ENCODE measurements at places on chromosomes 12 and 14.

- no peak for DNase-seq
Observed at GRCh38 chr12:21893924-21894323, 47.3 kb downstream of the ABCC9 start.

DNA sequence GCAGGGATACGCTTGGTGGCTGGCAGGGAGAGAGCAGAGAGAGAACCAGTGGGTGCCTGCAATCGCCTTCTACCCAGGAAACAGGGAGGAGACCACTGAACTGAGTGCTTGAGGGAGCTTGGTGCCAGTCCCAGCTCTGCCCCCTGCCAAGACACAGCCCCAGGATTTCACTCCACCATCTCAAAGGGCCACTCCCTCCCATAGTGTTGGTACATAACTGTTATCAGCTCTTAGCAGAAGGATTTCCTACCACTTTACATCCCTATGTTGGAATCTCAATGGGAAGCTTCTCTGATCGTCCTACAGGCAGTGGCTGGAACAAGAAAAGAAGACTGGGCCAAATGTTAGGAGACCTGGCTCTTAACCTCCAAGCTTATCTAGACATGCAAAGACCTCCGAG lies 157.4 kb upstream of the FOXN3 start:
- DNase-seq = no peak

DNA sequence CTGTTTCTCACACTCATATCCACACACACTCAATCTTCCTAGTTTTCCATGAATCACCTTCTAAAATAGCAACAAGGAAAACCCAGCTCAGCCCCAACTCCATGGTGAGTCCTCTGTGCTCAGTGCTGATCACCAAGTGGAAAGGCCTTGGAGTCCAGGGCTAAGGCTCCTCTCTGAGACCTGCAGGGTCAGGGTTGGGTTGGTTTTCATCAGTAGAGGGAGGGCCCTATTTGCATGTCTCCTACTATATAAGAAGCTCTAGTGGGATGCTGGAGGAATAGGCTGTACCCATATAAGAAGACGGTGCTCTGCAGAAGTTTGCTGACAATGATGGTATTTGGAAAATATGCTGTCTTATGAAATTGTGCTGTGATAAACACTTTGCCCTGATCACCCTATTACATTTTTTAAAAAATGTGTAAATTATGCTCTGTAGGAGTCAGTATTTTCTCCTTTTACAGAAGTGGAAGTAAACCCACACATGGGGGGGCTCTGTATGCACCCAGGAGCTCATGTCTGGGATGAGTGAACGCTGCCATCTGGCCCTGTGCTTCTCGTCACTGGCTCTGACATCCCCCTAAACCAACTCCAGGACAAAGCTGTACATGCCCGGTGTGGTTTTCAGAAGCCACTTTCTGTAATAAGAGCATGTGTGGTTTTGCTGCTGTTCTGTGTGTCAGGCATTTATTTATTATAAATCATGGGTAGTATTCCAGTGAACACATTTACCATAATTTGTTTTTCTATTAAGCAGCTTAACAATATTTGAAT lies 536.3 kb downstream of the TMEM121 start:
- DNase-seq = no peak

- no peak for DNase-seq
Observed at GRCh38 chr12:25866586-25867378, 91.7 kb upstream of the RASSF8 start.

DNA sequence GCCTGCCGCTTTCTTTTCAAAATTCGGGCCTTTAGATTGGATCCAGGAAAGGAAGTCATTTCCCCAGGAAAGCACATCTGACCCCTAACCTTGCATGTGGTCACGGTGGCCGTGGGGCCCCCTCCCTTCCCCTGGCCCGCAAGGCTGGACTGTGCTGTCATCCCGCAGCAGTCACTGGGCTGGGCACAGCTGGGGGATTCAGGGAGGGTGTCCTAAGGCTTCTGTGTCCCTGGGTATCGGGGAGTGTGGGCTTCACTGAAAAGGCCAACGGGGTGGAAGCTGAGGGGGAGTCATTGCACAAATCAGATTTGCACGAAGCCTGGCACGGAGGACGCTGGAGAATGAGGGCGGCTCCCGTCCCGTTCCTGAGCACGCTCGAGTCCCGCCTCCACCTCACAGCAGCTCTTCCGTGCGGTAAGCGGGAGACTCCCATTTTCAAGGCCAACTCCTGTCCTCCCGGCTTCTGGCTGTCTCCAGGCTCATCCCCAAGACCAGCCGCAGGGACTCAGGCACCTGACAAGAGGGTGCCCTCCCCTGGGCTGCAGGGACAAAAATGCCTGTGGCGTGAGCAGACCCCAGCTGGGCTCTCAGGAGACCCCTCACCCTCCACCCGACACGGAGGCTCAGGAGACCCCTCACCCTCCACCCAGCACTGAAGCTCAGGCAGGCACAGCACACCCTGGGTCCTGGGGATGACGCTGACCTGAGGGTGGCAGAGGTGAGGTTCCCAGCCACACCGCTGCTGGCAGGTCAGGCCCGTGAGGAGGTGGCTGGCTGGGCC lies 9.6 kb downstream of the XRCC3 start:
- no peak for DNase-seq

DNA sequence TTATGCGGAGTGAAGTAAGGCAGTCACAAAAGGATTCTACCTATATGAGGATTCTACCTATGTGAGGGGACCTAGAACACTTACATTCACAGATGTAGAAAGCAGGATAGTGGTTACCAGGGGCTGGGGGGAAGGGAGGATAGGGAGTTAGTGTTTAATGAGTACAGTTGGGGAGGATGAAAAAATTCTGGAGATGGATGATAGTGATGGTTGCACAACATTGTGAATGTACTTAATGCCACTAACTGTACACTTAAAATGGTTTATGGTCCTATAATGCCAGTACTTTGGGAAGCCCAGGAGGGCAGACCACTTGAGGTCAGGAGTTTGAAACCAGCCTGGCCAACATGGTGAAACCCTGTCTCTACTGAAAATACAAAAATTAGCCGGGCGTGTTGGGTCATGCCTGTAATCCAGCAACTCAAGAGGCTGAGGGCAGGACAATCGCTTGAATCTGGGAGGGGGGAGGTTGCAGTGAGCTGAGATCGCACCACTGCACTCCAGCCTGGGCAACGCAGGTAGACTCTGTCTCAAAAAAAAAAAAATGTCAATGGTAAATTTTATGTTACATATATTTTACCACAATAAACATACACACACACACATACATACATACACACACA lies 25.4 kb downstream of the SVOP start:
- DNase-seq = no peak

- DNase-seq = no peak
Observed at GRCh38 chr12:44875417-44875953, 630 bp downstream of the NELL2 start.

DNA sequence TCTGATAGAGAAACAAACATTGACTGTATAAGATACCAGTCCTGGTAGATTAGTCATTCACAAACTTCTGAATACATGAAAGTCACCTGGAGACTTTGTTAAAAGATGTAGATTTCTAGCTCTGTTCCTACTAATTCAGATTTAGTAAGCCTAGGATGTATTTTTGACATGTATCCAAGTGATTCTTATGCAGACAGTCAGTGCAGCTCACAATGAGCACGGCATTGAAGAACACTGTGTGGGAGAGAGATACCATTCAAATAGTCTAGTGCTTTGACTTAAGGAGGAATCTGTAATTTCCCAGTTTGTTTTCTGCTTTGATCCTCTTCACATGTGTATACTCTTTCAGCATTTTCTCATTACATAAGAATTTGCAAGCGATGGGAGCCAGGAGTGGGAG lies 68.7 kb upstream of the STXBP6 start:
- no peak for DNase-seq

GRCh38 chr12:78470354-78471195 lies 394.0 kb upstream of the SYT1 start:
- DNase-seq = no peak

GRCh38 chr12:127273626-127274025 lies 993.3 kb upstream of the TMEM132C start:
- no peak for DNase-seq

DNA sequence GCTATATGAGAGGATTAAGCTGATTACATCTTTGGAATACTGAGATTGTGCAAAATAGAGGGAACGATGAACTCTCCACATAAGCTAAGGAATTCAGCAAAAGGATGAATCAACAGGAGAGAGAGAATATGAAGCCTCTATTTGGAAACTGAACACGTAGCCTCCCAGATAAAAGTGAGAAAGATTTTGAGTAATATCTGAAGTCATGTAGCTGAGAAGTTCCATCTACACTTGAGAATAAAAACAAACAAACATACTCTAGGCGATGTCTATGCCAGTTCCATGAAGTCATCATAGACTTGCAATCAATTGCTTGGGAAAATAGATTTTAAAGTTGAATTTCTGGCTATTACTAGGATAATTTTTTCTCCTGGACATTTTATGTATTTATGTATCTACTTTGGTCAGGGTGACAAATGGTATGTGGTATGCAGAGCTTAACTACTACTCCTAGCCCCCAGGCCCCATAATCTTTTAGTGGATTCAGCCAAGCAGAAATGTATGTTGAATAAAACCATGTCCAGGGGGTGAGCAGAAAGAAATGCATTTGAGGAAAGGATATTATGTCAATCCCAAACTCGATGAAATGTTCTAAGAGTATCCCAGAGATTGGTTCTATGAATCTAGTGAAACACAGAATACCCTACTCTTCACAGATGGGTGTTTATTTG lies 627.4 kb downstream of the DIO2 start:
- DNase-seq = no peak

GRCh38 chr12:70994217-70994788 lies 73.8 kb upstream of the PTPRR start:
- no peak for DNase-seq

- DNase-seq = no peak
Observed at GRCh38 chr12:42097971-42098370, 46.7 kb downstream of the GXYLT1 start.

- no peak for DNase-seq
Observed at GRCh38 chr14:50619569-50620141, 48.5 kb downstream of the SAV1 start.

DNA sequence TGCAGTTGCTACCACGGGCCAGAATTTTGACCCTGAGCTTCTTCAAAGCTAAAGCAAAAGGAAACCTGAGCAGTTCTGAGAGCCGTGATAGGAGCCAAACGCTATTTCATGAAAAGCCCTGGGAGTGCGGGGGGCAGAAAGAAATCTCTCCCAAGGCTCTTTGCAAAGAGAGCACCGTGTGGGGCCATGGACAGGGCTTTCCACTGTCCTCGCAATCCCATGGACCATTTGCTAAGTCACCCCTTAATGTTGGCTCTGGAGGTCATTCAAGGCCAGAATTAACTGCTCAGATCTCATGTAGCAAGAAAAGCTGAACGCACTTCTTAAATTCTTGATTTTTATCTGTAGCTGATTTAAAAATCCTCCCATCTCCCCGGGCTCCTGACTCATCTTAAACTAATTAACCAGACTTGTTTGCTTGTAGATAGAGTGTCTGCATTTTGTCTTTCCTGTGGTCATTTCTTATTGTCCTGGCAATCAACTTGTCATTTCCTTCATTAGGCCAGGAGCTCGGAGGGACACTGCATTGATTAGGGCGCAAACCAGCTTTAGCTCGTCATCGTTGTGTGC lies 24.8 kb downstream of the CLSTN3 start:
- DNase-seq = no peak

All from activated CD4-positive, alpha-beta T cell treated with anti-CD3 and anti-CD28 coated beads for 1 hour (primary cell).